ENCODE measurements at places on chromosomes 6 and 20.

DNA sequence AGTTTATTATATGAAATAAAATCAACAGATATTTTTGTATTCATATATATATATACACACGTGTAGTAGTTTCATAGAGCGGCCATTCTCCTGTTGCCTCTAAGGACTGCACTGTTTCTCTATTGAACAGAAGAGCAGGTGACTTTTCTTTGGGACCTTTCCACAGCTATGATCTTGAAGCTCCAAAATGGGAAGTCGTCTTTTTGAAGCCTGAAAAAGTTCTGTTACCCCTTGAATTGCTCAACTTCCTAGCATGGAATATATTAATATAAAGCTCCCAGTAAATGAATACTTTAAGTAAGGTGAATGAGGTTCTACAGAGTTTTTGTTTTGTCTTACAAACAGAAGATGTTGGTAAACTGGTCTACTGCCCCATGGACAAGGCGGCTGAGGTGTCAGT, 42.2 kb upstream of the ADTRP start:
- DNase-seq: no peak

DNA sequence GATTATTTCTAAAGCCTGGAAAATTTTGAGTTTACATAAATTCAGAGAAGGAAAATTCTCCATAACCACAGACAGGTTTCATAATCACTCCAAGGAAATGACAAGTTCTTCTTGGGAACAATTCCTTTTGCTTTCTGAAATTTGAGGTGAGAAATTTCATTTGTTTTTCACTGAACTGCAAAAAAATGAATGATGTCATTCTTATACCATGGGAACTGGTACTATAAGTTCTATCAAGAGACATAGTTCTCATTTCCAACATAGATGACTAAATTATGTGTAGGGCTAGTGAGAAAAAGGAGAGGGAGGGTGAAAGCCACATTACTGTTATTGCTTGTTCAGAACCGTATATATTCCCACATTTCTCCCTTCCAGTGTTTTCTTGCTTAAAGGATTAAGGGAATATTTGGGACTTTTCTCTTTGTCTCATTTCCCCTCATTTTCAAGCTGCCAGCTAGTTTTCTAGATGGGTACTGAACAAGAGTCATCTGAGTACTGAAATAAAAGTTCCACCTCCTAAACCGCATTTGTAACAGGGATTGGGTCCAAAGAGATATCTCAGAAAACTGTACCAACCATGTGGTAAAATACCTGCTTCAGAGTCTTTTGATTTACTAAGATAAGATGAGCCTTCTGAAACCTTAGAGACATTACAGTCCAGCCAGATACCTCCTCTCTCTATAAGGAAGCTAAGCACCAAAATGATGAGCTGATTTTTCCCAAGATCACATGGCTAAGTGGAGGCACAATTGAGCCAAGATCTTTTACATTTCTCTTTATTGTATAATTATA, 144.3 kb upstream of the PRDM1 start:
- DNase-seq: no peak

DNA sequence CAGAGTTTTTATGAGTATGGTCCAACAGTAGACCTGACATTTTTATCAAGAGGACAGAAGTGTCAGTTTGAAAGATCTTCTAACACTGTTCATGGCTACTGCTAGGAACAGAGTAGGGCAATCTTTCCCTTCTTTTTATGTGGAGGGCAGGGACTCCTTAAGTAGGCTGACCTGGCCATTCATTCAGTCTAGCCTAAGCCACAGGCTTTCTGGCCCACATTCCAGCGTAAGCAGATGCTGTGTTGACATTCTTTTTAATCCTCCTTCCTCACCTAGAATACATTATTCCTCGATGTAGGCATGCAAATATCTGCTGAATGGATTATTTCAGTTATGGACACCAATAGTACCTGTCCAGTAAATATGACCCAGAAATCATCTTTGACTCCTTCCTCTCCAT, 188.3 kb downstream of the ATXN1 start:
- DNase-seq: no peak

GRCh38 chr20:33863440-33864323, 52.5 kb downstream of the CHMP4B start:
- DNase-seq: no peak

DNA sequence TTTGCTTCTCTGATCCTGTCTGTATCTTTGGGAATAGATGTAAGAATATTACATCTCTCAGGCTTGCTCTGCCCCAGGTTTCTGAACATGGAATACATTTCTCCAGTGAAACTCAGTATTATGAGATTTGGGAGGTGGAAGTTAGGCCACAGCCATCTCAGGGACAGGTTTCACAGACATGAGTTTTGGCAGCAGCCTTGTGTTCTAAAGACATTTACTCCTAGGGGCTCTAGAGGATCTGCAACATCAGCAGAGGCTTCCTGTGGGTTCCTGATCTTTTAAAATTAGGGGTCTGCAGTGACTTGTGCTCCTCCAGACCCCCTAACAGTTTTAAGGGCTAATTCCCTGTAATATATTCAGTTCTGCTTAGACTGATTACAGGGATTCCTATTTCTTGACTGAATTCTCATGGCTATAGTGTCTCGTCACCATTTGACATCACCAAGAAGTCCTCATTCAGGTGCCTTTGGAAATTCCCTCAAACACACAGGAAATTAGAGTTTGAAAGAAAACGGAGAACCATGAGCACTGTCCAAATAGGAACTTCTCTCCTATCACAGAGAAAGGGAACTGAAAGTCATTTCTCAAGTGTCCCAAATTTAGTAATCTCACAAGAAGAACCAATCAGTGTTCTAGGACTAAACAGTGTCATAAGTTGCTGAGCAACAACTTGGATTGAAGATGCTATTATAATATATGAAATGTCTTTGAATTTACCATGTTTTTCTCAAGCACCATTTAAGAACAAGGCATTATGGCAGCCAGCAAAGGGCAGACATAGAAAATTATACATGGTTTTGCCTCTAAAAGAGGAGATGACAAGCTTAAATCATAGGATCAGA, 2.5 kb upstream of the HLA-DRA start:
- DNase-seq: no peak

All from thoracic aorta (tissue), 2 donors.